Hepatic stellate cell (primary cell): ENCODE measurements at places on chromosomes 3 and 15.

- no peak for DNase-seq
Measured at GRCh38 chr3:123611082-123611481, 26.2 kb upstream of the HACD2 start.

DNA sequence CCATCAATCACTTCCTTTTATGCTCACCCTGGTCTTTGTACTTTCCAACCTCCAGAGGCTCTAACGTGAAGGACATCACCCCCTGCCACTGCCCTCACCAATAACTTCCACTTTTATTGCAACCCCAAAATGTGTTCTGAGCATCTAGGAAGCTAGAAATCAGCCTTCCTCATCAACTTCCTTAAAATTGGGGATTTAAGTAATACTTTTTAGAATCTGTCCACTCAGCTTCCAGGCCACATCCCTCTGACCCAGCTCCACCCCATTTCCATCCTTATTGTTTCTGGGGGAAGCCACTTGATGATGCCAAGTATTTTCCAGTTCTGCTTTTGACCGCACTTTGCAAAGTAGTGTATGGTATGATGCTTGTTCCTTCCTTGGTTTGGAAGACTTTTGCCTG is 73.5 kb upstream of the XCR1 start:
- no peak for DNase-seq

GRCh38 chr3:11835028-11835639 is 11.6 kb downstream of the TAMM41 start:
- DNase-seq, result peak; percentile 36

DNA sequence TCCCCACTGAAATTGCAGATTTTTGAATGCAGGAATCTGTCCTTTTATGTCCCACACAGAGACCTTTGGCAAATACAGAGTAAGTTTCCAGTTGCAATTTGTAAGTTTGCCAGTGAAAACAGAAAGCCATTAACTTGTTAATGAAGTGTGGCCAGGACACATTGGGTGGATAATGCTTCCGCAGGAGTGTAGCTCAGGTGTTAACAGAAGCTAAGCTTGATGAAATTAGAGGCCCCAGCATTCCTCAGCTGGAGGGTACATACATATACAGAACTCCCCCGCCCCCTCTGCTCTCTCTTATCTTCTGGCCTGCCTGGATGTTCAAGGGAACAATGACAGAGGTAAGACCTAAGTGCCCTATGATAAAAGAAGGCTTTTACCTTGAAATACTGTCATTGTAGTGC is 8.1 kb upstream of the LRRC2 start:
- no peak for DNase-seq

GRCh38 chr3:10249833-10250232 is 1.6 kb downstream of the TATDN2 start:
- DNase-seq, result peak; percentile 41

DNA sequence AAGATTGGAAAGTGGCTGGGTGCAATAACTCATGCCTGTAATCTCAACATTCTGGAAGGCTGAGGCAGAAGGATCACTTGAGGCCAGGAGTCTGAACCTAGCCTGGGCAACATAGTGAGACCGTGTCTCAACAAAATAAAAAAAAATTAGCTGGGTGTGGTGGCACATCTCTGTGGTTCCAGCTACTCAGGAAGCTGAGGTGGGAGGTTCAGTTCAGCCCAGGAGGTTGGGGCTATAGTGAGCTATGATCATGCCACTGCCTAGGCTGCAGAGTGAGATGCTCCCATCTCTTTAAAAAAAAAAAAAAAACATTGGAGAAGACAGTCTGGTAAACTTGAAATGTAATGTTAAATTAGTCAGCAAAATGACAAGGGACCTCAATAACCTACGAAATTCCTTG is 57.9 kb downstream of the STAG1 start:
- no peak for DNase-seq

- DNase-seq, result no peak
Measured at GRCh38 chr3:70608434-70608833, 296.0 kb upstream of the MDFIC2 start.

DNA sequence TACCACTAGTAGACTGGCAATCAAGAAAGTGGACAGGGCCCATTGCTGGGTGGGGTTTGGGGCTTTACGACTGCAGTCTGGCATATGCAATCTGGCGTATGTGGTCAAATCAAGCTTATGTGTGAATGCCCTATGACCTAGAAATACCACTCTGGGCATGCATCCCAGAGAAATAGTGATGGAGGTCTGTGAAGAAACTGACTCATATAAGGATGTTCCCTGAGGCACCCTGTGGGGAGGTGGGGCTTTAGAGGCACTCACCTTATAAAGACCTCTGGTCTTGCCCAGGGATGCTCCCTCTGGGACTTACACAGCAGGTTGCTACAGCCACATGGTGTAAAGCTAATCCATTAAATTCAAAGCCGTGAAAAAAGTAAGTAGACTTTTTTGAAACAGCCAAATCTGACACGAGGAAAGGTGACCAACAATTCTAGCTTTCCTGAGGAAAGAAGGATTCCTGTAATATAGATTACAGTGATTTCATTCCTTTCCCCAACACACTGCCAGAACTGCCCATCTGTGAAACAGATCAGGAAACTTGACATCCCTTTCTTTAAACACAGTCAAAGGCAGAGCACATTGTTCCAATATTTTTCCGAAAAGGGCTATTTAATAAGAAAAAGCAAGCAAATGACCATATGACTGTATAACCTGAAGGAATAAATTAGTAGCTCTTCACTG is 13.6 kb downstream of the RARRES1 start:
- DNase-seq, result no peak
